ENCODE measurements at places on chromosomes 2 and 18.

DNA sequence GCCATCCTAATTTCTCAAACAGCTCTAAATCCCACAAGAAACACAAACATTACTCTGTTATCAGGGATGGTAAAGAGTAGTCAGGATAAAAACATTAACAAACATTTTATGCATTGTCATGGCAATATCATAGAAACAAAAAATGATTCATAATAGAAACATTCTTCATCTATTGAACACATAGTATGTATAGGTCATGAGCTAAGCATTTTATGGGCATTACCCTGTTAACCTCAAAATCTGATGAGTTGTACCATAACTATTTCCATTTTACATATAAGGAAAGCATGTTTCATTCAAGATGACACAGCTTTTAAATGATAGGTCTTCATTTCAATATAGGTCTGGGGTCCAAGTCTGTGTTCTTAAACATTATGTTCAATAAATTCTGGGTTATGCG is 344.9 kb downstream of the RND3 start:
- no peak for DNase-seq

- no peak for DNase-seq
Observed at GRCh38 chr2:223712642-223713041, 110.5 kb upstream of the SCG2 start.

GRCh38 chr2:176468457-176469113 is 199.3 kb downstream of the MTX2 start:
- DNase-seq: no peak

GRCh38 chr2:98453083-98453482 is 8.4 kb downstream of the INPP4A start:
- no peak for DNase-seq

GRCh38 chr18:3455907-3456685 is 6.1 kb downstream of the TGIF1 start:
- DNase-seq: no peak

DNA sequence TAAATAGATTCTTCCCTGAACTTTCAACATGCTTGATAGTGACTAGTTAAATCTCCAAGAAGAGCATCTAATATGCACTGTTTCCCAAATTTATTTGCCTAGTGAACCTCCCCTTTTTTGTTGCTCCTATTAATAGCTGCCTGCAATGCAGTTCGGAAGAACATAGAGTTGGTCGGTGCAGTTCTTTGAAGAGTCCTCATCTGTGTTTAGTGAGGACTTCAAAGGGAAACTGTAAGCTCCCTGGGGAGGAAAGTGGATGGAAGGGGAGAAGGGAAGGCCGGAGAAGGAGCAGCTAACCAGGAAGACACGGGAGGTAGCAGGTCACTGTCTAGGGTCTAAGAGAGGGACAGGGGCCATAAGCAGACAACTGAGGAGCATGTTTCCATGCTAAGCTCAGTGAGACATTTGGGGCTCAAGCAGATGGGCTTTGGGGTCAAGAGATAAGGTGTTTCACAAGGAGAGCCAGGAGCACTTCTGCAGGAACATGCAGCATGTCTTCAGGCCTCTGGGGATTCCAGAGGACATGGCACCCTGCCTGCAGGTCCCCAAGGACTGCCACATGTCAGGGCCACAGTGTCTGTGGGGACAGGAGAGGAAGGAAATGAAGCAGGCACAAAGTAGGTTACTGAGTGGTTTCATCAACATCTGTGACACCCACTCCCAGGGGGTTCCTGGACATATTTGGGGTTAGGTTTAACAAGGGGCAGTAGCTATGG is 48.7 kb upstream of the ANXA4 start:
- peak; percentile 71 for DNase-seq

DNA sequence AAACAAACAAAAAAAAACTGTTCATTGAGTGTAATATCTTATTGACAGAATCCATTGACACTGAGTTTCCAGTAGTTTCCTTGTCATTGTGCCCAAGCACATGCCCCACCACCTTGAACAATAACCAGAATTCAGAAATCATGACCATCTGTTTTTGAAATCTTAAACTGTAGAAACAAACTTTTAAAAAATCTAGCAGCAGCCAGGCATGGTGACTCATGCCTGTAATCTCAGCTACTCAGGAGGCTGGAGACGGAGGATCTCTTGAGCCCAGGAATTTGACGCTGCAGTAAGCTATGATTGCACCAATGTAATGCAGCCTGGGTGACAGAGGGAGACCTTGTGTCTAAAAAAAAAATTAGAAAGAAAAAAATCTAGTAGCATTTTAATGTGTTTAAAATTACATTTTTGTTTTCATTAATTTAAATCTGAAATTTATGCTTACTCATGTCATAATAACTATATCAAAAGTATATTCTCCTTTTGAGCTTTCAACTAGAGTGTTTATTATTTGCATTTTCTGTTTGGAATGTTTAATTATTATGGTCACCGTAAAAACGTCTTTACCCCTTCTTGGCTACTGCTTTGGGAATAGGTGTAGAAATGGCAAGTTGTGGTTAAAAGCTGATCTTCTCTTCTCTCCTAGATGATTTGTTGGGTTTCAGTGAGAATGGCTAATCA is 25.2 kb upstream of the STON1 start:
- no peak for DNase-seq

DNA sequence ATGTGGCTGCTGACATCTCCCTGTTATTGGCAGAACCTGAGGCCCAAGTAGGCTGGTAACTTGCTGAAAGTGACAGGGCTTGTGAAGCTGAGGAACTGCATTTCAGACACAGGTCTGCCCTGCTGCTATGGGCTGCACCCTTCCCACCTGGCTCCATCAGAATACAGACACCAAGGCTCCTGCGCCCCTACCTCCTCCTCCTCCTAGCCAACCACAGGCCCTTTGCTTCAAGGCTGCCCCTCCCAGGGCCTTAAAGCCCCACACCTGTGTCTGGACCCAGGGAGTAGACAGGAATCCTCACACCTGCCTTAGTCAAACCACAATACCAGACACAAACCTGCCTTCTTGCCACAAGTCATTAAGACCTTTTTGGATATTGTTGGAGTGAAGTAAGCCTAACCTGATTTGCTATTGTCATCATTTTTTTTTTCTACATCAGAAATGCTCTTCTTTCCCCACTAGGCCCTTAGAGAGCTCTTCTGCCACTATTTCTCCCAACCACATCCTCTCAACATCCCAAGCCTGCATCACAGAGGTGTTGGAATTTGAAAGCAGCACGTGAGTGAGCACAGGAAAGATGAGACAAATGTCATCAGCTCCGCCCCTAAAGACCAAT is 489.7 kb downstream of the EIPR1 start:
- DNase-seq: no peak

- DNase-seq: no peak
Observed at GRCh38 chr18:55647331-55647730, 59.3 kb upstream of the TCF4 start.

GRCh38 chr18:57249883-57250282 is 102.5 kb upstream of the ST8SIA3 start:
- DNase-seq: no peak

DNA sequence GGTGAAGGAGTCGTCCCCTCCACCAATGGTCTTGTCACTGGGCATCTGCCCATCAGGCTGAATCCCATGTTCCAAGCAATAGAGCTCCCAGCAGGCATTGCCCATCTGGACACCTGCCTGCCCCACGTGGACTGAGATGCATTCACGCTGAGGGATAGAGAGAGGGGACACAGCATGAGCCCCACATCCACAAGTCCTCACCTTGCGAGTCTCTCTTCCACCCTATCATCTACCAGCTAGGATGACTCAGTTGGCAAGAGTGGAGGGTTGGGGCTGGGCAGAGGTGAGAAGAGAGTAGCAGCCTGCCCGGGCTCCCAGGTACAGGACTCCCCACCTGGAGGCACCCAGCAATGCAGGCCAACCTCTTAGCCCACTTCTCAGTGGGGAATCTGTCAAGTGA is 959 bp upstream of the TUBA4B start:
- DNase-seq: no peak

DNA sequence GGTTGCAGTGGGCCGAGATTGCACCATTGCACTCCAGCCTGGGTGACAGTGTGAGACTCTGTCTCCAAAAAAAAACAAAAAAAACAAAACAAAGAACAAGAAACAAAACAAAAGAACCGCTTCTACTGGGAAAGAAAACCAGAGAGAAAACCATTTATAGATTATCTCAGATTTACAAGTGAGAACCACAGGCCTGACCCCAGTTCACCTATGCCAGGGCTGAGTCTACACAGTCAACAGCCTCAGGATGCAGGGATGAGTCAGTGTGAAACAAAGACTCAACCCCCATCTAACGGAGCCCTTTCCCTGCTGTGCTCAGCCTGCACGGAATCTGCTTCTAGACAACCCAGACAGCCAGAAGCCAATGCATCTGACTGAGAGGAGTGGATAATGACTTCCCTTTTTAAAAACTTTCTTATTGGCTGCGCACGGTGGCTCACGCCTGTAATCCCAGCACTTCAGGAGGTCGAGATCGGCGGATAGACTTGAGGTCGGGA is 25.5 kb upstream of the YWHAQ start:
- peak; percentile 51 for DNase-seq

GRCh38 chr2:26575836-26576564 is 65.2 kb downstream of the CIB4 start:
- no peak for DNase-seq

GRCh38 chr2:233129351-233129978 is 69.3 kb downstream of the INPP5D start:
- DNase-seq: no peak

DNA sequence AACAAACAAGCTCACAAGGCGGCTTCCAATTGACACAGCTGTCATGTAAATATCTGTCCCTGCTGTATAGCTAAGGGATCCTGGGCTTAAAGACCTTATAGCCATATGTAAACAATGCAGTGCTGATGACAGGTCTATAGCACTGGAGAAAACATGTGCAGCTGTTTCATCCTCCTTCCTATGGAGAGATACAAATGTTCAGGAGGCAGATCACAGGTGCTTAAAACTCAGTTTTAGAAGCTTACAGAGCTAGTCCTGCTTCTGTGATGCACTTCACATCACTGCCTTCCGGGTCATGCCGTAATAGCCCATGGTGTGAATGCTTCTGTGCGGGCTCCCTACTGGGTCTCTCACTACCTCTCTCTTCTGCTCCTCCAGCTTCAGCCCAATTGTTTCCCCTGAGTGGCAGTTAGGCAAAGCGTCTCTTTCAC is 262.4 kb upstream of the CHST9 start:
- no peak for DNase-seq

GRCh38 chr2:209351636-209352035 is 72.2 kb upstream of the MAP2 start:
- no peak for DNase-seq

DNA sequence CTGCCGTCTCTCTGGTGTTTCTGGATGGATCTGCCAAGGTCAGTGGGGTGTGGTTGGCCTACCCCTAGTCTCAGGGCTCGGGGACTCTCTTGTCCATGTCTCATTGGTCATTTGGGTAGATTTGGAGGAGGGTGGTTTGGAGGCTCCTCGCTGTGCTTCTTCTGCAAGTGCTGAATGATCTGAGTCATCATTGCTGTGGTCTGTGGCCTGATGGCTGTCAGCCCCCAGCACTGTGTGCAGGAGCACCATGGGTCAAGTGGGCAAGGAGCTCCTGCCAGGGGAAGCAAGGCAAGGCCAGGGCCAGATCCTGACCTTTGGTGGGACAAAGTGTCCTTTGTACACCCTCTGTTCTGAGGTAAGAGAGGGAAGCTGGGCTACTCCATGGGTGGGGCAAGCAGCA is 221.8 kb downstream of the FHOD3 start:
- DNase-seq: no peak

DNA sequence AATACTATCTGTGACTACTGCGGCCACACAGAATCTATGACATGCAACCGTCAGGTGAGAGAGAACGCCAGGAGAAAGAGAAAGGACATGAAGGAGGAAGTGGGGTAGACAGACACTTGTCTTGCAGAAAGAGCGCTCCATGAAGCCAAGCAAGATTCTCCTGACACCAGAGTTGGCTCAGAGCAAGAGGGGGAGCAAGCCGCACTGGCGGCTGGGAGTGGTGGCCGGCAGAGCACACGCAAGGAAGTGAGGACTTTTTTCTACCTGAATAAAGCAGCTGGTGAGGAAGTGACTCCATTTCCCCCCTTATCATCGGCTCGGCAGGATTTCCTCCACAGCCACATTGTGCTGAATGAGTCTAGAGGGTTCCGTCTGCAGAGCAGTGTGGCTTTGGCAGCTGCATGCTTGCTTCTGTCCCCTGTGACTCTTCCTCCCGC is 181.6 kb downstream of the BCL2 start:
- peak; percentile 64 for DNase-seq

DNA sequence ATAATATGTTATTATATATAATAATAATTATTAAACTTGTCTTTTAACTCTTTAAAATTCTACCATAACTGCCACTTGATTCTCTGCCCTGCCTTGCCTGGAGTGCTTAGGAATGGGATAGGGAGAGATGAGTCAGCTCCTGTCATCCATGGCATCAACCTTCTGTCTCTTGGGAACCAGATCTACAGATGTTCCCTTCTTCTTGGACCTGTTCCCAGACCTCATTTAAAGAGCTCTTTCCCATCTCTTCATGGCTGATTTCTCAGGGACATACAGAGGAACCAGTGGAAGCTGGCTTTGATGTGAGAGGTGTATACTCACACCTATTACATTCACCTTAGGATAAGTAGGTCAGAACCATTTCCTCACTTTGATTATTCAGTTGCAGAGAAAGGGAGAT is 155.3 kb upstream of the MYO3B start:
- no peak for DNase-seq

GRCh38 chr2:69335311-69335710 is 51.7 kb downstream of the GFPT1 start:
- no peak for DNase-seq

- DNase-seq: no peak
Observed at GRCh38 chr2:198762441-198762840, 695.3 kb downstream of the SATB2 start.

GRCh38 chr2:62868947-62869346 is 163.4 kb downstream of the EHBP1 start:
- DNase-seq: no peak

- DNase-seq: no peak
Observed at GRCh38 chr2:3461801-3462492, 57.4 kb downstream of the ADI1 start.

- DNase-seq: no peak
Observed at GRCh38 chr2:147424766-147425165, 420.1 kb upstream of the ACVR2A start.

- DNase-seq: no peak
Observed at GRCh38 chr2:19351499-19351898, 6.9 kb downstream of the OSR1 start.

- DNase-seq: no peak
Observed at GRCh38 chr2:10123281-10123680, 742 bp downstream of the RRM2 start.

GRCh38 chr2:223969856-223970255 is 12.6 kb downstream of the MRPL44 start:
- no peak for DNase-seq

- DNase-seq: no peak
Observed at GRCh38 chr2:173631127-173631460, 276.4 kb downstream of the CDCA7 start.

GRCh38 chr2:47935071-47935470 is 28.8 kb upstream of the FBXO11 start:
- no peak for DNase-seq
